Stimulated activated CD8-positive, alpha-beta memory T cell treated with anti-CD3 and anti-CD28 coated beads, Interleukin-2, amount 100 ng/mL, for 1 hour (primary cell): ENCODE measurements at places on chromosomes 6 and 20.

- DNase-seq = no peak
Measured at GRCh38 chr20:43065299-43065698, 124.4 kb downstream of the PTPRT start.

- no peak for DNase-seq
Measured at GRCh38 chr20:61251529-61252393, at the start of gene CDH4. Gene CDH4 (plus strand): TSS chr20:61252261.

DNA sequence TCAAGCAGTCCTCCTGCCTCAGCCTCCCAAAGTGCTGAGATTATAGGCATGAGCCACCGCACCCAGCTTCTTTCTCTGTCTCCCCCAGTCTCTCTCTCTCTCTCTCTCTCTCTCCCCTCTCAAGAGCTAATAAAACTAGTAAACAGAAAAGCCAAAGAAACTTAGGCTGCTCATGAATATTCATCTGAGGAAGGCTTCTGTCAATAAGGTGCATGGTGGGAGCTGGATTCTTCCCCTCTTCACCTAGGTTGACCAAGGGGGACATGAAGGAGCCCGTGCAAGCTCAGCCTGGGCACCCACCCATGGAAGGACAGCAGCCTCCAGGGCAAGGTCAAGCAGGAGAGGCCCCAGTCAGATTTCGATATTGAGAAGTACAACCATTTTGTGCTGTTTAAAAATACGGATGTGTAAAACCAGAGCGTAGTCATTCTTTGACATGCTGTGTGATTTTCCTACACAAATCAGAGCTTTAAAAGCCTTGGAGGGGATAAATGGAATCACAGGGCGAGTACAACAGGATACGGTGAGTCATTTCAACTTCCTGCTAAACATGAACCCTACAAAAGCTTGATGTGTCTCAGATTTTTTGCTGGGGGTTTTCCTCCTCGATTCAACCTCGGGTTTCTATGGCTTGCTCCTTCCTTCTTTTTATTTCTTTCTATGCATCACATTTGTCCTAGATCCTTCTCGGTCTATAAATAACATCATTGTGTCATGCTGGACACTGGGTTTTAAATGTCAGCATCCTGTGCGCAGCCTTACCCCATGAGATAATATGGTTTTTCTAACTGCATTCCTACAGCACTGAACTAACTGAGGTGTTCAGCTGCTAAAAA, 368.9 kb upstream of the JARID2 start:
- DNase-seq = no peak

DNA sequence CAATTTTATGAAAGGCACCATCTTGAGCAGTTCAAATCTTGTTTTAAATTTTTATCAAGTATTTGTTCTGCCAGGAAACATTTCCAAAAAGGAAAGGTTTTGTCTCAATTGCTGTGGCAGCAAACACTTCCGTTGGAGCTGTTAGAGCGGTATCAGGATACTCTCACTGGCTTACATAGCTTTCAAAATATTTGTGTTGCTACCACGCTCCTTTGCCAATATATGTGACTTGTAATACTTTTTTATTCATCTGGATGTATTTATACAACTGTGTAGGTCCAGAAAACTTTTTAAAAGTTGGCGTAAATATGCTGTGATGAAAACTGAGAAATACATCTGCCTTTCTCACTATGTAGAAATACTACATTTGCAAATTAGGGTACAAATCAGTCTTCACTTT, 37.8 kb upstream of the NHSL1 start:
- DNase-seq = no peak

- no peak for DNase-seq
Measured at GRCh38 chr20:22428051-22428450, 156.3 kb downstream of the FOXA2 start.

DNA sequence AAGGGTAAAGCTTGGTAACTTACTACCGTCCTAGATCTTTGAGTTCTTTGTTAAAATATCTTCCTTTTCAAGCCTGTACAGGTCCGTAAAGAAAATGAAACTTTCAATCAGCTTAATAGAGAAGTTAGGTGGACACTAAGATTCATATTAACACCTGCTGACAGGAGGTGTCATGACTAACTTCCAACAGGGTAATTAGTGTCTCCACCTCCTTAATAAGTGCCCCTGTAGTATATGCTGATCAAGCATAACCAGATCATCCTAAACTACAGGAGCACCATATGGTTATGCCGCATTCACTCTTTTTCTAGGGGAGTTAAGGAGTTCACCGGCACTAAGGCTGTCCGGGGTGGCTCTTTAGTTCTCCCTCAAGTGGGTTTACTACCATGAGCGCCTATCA, 23.9 kb upstream of the RALGAPA2 start:
- no peak for DNase-seq

GRCh38 chr6:130610303-130610702, 216.9 kb upstream of the SMLR1 start:
- DNase-seq = no peak

DNA sequence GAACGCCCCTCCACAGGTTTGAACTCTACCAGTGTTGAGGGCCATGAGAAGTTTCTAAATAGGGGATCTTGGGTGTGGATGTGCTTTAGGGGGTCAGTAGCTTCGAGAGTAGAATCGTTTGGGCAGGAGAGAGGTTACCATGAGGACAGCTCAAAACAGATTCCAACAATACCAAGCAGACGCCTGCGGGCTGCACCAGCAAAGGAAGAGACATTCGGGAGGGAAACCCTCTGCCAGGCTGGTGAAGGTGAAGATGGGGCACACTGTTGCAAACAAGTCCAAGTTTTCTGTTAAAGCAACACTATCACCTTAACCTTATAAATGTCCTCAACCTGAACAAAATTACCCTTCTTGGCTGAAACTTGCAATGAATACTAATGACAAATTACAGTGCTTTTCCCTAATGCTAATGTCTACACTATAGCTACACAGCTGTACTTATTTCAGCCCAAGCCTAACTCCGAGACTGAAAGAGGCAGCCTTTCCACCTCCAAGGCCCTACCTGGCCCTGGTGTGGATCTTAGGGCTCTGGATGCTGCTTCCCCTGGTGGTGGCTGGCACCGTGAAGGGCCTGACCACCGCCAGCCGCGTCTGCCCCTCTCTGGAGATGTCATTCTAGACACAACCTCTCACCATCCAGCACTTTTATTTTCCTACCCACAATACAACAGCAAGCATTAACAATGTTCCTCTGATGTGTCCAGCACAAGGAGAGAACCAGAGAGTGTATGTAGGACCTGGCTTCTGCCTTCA, 80.1 kb downstream of the DLL1 start:
- no peak for DNase-seq

GRCh38 chr6:110285306-110286060, 72.7 kb downstream of the METTL24 start:
- DNase-seq = no peak

- no peak for DNase-seq
Measured at GRCh38 chr6:13012977-13013680, 296.6 kb downstream of the PHACTR1 start.

- DNase-seq = no peak
Measured at GRCh38 chr6:20985821-20986220, 451.6 kb downstream of the CDKAL1 start.

DNA sequence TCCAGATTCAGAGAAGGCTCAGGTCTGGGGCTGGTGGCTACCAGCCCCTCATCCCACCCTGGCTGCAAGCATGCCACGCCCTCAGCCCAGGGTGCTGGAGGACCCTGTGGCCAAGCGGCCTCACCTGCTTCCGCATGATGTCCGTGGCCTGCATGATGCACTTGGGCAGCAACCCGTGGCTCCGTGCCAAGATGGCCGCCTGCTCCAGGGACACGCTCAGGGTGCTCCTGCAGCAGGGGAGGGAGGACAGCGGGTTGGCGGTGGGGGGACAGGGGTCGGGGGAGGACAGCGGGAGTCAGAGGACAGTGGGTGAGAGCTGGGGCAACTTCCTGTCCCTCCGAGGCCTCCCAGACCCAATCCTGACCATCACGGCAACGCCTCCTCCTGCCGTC, 200.1 kb downstream of the PREX1 start:
- DNase-seq = no peak

DNA sequence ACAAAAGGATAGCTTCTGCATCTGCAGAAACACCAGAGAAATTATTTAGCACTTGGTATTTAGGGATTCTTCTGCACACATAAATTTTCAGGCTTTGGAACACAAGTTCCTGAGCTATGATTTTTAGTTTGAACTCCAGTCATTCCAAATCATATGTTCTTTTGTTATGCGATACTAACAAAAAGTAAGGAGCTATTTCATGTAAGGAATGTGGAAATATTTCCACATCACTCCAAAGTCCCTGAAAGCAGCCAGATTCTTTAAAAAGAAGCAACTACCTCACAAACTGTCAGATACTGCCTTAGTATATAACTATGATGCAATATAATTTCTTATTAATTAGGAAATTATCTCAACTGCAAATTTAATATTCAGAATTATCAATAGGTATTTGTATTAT, 106.9 kb downstream of the RNGTT start:
- DNase-seq = no peak

GRCh38 chr6:89290401-89291155, 24.5 kb downstream of the GABRR2 start:
- DNase-seq = no peak

DNA sequence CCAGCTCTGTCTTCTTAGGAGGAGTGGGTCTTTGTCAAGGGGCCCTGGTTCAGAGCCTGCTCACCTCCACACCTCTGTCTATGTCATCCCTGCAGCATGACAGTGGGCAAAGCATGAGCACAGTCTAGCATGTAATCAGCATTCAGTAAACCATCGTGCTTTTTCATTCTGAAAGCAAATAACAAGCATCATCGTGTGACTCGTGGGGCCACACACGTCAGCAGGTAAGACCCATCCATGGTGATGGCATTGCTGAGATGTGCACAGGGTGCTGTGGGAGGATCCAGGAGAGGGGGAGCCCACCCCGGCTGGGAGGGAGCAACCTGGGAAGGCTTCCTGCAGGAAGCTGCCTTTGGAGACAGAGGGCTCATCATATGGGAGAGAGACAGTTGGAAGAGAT, 106.7 kb downstream of the TMEM242 start:
- DNase-seq = no peak

DNA sequence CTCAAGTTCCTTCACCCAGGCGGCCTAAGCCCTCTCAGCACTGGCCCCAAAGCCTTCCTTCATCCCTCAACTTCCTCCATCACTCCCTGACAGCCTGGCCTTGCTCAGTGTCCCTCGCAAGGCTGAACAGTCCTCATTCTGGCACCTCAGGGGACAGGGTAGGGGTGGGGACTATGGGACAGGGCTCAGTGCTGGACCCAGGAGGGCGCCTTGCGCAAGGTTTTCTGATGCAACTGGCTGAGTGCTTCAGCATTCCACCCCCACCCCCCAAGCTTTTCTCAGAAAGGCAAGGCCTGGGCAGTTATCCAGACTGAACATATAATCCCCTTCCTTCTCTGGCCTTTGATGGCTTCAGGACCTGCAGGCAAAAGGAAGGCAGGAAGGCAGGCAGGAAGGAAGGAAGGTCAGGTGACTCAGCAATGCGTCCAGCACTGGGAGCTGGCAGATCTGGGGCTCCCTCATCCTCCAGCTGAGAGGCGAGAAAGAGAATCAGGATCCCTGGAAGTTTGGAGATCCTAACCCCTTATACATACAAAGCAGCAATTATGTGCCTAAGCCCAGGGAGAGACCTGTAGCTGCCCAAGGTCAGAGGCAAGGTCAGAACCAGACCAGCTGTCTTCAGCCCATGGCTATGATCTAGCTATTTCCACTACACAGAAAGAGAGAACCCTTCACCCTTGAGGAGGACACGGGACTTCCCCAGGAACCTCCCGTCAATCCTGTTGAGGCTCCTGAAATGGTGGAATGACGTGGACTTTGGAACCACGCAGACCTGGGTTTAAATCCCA, 8.6 kb upstream of the TRIB3 start:
- no peak for DNase-seq

DNA sequence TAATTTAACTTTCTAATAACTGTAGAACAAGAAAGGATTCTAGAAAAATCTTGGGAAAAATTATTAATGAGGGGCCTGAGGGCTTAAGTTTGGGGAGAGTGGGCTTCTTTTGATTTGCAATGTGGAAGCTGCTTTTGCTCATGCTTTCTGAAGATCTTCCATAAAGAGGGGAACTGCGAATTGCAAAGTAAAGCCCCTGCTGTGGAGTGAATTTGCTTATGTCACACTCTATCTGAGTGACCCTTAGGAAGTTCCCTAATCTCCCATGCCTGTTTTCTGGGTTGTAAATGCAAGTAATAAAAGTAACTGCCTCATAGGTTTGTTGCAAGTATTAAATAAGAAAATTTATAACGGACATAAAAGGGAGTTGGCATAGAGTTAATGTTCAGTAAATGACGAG, 301.2 kb downstream of the PLCB1 start:
- no peak for DNase-seq

DNA sequence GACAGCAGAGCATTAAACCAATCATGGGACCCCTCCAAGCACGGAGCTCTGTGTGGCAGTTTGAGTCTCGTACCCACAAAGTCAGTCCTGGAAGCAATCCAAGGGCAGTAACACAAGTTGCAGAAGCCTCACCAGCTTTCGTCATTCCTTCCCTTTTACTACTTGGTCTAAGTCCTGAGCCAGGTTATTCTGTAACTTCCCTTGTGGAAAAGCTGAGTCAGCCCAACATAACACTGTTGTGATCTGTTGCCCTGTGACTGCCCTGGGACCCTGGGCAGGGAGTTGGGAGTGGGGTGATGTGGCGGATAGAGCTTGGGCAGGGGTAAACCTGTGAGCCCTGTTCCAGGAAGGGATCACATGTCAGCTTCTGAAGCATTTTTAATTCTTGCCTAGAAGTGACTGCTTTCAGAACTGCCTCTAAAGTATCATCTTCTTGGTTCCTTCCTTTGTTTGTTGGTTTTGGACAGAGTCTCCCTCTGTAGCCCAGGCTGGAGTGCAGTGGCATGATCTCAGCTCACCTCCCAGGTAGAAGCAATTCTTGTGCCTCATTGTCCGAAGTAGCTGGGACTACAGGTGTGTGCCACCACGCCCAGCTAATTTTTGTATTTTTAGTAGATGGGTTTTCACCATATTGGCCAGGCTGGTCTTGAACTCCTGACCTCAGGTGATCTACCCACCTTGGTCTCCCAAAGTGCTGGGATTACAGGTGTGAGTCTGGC, 183.7 kb upstream of the JAG1 start:
- DNase-seq = no peak

GRCh38 chr6:43221046-43221972, 8.0 kb downstream of the DNPH1 start:
- no peak for DNase-seq

GRCh38 chr6:108914235-108915022, 66.2 kb downstream of the ARMC2 start:
- DNase-seq = no peak

GRCh38 chr6:47424436-47424836, 53.2 kb upstream of the CD2AP start:
- no peak for DNase-seq

DNA sequence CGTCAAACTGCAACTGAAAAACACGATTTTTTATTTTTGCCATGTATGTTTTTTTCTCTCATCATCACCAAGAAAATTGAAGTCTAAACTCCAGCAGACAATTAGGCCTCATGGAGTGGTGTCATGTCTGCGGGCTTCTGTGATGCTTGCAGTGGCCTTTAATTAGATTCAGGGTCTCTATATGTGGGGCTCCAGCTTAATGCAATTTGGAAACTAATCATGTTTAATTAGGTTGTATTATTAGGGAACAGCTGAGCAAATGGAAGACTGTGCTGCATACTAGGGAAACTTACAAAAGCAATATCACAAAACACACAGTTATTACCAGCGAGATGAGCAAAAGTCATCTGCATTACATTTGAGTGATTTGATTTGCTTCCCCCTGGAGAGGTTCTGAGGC, 132.9 kb upstream of the PMEPA1 start:
- no peak for DNase-seq
